K562 (cell line): ENCODE measurements at places on chromosomes 4 and X. TPM values are rescaled to one million over a fixed set of nuclear protein-coding genes. Genes with fewer than 3 reads are reported as not detected.

DNA sequence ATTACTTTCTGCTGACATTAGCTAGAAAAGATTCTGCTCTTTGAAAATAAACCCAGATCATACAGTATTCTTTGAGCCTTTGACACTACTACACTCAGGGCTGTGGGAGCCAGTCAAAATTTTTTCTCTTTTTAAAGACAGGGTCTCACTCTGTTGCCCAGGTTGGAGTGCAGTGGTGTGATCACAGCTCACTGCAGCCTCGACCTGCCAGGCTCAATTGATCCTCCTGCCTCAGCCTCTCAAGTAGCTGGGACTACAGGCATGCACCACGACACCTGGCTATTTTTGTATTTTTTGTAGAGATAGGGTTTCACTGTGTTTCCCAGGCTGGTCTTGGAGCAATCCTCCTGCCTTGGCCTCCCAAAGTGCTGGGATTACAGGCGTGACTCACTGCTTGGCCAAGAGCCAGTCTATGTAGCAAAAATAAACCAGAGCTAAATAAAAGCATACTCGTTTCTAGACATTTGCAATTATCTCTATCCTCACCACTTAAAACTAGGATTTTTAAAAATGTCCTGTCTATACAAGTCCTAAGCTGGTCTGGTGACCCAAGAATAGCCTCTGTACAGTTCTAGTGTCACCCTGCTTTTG lies 43.2 kb downstream of the AKAP4 start:
- DNase-seq = no peak

DNA sequence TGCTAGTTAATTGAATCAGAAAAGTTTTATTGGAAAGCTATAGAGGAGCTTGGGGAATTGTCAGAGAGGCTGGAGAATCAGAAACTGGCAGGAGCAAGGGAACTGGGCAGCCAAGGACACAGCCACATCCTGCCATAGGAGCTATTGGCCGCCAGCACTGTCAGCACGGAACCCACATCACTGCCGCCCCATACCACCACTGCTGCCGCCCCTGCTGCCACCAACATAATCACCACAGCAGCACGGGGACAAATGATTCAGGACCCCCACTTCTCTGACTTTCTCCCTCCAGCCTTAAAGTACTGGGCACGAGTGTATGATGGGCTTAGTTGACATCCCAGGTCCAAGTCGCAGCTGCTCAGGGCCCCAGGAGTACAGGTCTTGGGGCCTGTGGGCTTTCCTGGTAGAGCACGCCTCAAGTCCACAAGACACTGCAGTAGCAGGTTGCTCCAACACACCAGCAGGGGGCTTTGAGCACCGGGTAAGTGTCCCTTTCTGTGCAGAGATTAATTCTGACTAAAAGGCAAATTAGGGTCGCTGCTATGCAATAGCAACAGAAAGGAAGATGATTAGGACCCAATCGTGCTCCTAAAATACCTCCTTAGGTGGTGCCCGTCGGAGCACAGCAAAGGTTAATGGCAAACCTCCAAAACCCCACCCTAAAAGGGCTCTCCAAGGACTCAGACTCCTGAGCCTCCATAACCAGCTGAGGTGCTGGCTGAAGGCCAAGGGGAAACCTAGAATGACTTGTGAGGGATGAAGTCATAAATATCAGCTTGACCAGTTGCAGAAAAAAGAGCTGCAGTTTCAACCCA lies 6.9 kb downstream of the PJA1 start:
- peak; percentile 39 for DNase-seq

GRCh38 chr4:2330091-2331042 lies 68.5 kb upstream of the MXD4 start:
- no peak for DNase-seq

The LEF1 gene
- total RNA-seq = 32.5 and 35.4 TPM in 2 replicates

- peak; percentile 39 for DNase-seq
Observed at GRCh38 chr4:108170631-108171338, 2.1 kb upstream of the LEF1 start.

GRCh38 chr4:110475881-110476818 lies at the start of gene ENPEP:
TSS of gene ENPEP (plus strand) at chr4:110476155. CDS start at chr4:110476415, 260 bp downstream.
- no peak for DNase-seq

The TTC29 gene
- not detected in 2 replicates for total RNA-seq

DNA sequence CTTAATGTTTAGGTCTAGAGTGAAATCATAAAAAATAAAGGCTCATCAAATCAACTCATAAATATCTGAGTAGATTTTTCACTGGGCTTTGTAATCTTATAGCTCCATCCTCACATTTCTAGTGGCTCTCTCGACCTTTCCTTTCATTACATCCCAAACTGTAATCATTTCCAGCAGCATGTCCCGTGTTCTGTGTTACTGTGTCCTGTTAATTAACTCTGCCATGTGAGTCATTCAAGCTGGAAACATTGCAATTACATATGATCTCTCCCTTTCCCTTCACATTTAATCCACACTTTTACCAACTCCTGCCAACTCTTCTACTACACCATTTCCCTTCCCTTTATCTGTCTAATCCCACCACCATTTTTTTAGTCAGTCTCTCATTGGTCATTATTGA lies 75.5 kb downstream of the UGT8 start:
- DNase-seq = no peak

GRCh38 chrX:12970691-12971202 lies 4.2 kb upstream of the TMSB4X start:
- DNase-seq = peak; percentile 66
